ENCODE measurements at places on chromosomes 3 and 15.

DNA sequence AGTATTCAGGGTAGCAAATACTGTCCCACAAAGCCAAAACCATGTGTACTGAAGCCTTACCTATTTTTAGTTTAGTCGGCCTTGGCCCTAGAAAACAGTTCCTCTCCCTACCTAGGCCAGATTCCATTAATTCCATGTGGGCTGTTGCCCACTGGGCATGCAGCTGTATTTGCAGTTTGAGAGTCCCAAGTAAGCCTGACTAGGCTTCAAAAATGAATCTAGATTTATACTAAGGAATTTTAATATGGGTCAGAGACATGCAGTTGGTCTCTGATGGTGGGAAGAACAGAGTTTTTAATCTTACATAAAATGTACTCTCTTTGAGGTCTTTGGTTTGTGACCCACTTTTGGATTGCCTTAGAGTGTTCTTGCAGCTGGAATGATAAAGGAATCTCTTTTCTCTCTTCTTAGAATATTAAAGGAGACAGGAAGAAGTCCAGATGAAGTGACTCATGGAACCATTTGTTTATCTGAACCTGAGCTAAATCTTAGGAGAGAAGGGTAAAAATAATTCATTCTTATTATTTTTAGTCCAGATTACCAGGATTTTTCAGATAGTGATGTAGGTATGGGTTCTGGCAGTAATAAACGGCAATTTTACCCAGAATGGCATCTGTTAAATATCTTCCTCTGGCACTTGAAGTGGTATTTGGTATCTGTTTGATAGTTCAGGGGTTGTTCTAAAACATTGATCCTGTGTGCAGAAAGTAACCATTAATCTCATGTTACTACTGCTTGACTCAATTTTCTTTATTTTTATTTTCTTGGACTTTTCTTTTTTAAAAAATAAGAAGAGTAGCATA lies 33.8 kb downstream of the GLCE start:
- no peak for DNase-seq

- DNase-seq, result no peak
These were observed 60.5 kb upstream of the CTDSPL2 start for GRCh38 chr15:44366971-44367370.

DNA sequence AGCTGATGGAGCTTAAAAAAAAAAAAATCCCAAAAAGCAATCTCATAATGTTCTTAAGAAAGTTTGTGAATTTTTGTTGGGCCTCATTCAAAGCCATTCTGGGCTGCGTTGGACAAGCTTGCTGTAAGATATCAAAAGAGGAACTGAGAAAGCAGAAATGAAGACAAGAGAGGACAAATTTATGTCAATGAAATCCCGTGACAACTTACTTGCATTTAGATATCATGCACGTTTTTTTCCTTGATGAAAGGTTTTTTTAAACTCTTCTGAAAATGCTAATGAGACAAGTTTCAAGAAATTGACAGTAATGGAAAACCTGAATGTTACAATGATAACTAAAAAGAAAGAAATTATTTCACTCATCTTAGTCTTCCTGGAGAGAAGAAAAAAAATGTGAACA lies 662.9 kb downstream of the SQOR start:
- DNase-seq, result no peak

GRCh38 chr3:108448593-108448992 lies 61.8 kb downstream of the MYH15 start:
- DNase-seq, result no peak

DNA sequence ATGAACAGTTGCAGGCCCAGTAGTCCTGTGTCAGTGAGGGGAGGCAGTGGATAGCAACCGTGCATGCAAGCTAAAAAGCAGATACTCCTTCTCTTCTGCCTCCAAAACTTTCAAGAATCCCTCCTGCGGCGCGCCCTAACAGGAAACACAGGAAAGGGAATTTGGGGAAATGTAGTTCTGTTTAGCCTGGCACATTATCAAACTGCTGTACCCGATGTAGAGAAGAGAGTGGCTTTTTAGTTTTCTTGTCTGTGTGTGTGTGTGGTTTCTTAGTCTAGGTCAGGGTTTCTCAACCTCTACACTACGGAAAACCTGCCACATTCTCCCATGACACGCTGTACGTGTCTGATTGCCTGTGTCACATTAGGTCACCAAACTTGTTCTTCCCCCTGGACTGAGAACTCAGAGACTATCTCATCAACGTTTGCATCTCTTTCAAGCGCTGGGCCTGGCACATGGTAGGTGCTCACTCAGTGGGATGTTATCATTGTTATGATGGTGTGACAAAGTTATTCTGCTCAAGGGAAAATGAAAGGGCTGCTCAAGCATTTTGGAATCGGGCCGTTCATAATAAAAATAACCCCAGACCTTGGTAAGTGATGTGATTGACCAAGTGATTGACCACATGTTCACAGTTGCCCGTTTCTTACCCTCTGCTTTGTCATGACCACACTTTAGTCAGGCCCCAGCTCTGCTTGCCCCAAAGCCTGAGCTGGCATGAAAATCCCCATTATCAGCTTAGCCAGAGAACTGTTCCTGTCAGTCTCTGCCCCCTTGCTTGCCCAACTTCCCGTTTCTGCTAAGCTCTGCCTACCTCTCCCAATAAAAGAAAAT lies 33.2 kb downstream of the TM4SF4 start:
- DNase-seq, result no peak

- no peak for DNase-seq
These were observed 24.4 kb downstream of the KLHL25 start for GRCh38 chr15:85770096-85771041.

- DNase-seq, result no peak
These were observed 6.8 kb downstream of the RARRES1 start for GRCh38 chr3:158725348-158726011.

GRCh38 chr15:81502439-81502838 lies 128.4 kb upstream of the TMC3 start:
- no peak for DNase-seq

DNA sequence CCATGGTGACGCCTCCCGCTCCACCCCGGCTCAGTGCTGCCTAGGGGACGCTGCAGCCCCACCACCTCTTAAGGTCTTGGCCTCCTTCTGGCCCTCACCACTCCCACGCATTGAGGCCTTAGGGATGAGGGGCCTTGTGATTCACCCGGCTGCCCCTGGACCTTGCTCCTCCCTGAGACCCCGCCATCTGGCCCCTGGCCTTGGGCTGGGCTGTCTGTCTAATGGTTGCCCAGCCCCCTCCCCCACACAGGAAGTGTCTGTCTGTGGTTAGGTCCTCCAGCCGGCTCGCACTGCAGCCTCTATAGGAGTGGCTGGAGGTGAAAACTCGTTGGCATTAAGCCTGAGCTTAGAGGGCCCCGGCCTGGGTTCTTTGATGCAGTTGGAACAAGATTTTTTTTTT lies 21.5 kb upstream of the MTHFS start:
- DNase-seq, result no peak
